Uterus (tissue), 4 donors: ENCODE measurements at places on chromosomes 2 and 18. TPM values are rescaled to one million over a fixed set of nuclear protein-coding genes. Genes with fewer than 3 reads are reported as not detected.

The REEP1 gene
- 9.7 TPM for total RNA-seq

The TIGD1 gene
- 8.5 TPM for total RNA-seq

The GRHL1 gene
- total RNA-seq: 0.59 TPM

DNA sequence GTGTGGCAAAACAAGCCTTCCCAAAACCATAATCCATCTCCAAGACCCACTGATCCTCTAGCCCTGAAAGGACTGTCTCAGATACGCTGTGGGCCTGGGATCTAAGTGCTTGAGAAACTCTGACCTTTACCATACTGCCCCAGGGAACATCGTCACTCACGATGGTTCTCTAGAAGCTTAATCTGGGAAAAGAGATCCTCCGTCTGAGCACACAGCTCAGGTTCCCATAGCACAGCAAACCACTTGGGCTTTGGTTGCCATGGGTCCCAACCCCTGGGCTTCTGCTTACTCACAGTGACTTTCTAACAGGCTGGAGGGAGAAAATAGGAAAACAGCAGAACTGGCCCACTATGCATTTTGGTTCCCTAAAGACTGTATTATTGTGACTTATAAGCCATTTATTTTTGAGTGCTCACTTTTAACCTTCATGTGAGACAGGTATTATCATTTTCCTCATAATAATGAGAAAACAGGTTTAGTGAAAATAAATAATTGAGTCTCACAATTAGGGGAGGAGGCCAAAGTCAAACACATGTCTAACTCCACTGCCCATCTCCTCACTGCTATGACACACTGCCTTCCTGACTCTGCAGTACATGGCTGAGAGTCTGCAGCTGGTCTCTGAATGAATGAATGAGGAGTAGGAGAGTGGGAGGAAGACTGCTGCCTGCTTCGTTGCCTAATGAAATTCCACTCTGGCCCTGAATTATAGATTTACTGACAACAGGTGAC, 46.7 kb downstream of the REEP1 start:
- no peak for DNase-seq

DNA sequence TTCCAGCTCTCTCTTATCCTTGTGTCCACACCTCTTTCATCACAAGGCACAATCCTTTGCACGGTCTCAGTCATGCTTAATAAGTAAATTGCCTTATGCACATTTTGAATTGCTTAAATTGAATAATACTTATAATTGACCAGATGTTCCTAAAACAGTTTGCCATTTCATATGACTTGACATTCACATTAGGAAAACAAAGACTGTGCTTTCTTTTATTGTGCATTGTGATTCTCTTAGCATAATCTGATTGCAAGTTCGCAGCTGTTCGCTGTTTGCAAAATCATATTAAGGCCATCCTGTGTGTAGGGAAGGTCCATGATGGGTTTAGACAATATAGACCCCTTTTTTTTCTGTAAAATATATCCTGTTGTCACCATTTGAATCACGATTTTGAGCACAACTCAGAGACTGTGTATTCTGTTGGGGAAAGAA, 75.6 kb downstream of the RNF144A start:
- no peak for DNase-seq

DNA sequence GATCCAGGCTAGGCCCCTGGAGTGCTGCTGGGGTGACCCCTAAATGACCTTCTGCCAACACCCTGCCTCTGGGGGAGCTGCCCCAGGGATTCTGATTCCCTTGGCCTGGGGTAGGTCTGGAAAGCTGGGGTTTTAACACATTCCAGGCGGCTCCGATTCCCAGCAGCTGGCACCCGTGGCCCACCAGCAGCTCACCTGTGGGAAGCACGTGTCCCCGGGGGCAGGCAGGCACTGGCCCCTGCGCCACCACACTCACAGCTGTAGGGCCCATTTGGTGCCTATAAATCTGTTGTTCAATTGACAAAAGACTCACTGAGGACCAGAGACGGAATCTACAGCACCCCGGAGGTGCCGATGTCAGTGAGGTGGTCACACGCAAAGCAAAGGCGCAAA, 4.1 kb upstream of the KLHL30 start:
- DNase-seq: no peak

DNA sequence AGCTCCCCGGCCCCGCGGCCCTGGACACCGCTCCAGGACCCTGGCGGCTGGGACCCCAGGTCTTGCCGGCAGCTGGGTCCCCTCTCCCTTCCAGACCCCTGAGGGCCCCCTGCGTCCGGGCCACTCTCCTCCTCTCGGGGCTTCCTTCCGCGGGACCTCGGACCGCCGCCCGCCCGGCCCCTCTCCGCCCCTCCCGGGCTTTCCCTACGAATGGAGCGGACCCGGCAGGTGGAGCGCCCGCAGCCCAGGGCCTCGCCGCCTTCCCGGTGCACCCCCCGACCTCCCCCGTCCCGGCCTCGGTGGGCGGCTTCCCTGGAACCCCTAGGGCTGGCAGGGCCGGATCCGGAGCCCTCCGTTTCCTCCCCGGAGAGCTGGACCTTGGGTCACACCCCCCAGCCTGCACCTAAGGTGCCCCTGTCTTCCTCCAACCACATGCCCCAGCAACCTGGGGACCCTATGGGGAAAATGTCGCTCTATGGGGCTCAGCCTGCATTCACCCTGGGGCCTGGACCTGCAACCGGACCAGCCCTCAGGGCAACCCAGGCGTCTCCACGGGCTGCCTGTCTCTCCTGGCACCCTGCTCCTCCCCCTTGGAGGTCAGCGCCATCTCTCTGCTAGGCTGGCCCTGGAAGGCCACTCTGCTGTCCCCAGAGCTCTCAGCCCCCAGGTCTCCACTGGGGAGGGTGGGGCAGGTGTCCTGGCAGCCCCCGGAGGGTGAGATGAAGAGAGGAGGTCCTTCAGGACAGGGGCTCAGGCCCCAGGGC, 730 bp downstream of the B3GNT7 start:
- DNase-seq: no peak

GRCh38 chr2:32427672-32428610, 71.1 kb downstream of the BIRC6 start:
- DNase-seq: no peak

GRCh38 chr2:108823286-108823685, 36.7 kb downstream of the CCDC138 start:
- DNase-seq: no peak

DNA sequence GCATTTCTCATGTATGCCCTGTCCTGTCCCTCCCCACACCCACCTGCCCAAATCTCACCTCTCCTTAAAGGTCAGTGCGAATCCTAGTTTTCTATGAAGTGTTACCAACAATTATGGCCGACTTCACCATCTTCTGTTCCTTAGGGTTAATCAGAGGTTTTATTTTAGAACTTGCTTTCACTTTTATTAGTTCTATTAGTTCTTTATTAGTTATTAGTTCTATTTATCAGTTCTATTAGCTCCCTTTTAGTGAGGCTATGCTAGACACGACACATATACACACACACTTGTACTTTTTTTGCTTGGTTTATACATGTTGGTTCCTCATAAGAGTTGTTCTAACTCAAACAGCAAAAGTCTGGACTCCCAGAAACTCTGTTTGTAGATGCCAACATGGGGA, 176.8 kb upstream of the MSH6 start:
- DNase-seq: no peak

The ALK gene
- not detected for total RNA-seq
